Epithelial cell of umbilical artery (primary cell): ENCODE measurements at places on chromosomes 11 and 22. TPM values are rescaled to one million over a fixed set of nuclear protein-coding genes. Genes with fewer than 3 reads are reported as not detected.

The MEI1 gene
- total RNA-seq, result 1.1 and 1.3 TPM in 2 replicates

The ST14 gene
- total RNA-seq, result not detected in 2 replicates

The POLA2 gene
- 7.6 and 7.8 TPM in 2 replicates for total RNA-seq

The EHF gene
- 0.15 TPM in 1 of 2 replicates, not detected in the other for total RNA-seq

The AMPD3 gene
- total RNA-seq, result 0.46 and 0.97 TPM in 2 replicates

The CLTCL1 gene
- total RNA-seq, result 3.2 TPM in 2 replicates

The KLHL35 gene
- total RNA-seq, result 0.30 and 2.9 TPM in 2 replicates

The MMP7 gene
- total RNA-seq, result 0.30 and 0.97 TPM in 2 replicates

The CRYBB3 gene
- total RNA-seq, result 0.32 TPM in 1 of 2 replicates, not detected in the other

The GAL3ST3 gene
- total RNA-seq, result not detected in 2 replicates

The MGAT3 gene
- total RNA-seq, result under 0.01 TPM in 1 of 2 replicates, not detected in the other

The MS4A15 gene
- total RNA-seq, result not detected in 2 replicates

The SCN2B gene
- not detected in 2 replicates for total RNA-seq

The HBD gene
- not detected in 2 replicates for total RNA-seq

The MS4A1 gene
- total RNA-seq, result not detected in 2 replicates

The SYT9 gene
- total RNA-seq, result 0.15 and 0.97 TPM in 2 replicates
